ENCODE measurements at places on chromosomes 3 and 15.

DNA sequence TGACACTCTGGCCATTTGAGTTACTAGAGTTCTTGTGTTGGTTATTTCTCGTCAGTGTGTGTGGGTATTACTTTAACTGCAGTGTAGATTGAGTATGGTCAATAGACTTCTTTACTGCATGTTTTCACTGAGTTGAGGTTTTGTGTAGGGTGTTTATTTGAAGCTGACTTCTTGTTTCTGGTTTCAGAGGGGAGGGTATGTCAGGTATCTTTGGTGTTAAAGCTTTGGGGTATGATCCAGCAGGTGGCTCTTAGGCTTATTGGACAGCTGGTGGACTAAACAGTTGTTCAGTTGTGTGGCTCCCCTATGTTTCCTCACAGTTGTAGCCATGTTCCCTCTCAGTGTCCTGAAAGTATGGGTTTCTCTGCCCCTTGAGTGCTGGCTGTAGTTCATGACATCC is 72.0 kb downstream of the AKAP13 start:
- no peak for DNase-seq

GRCh38 chr15:38707802-38708671 is 143.4 kb upstream of the RASGRP1 start:
- DNase-seq, result no peak

DNA sequence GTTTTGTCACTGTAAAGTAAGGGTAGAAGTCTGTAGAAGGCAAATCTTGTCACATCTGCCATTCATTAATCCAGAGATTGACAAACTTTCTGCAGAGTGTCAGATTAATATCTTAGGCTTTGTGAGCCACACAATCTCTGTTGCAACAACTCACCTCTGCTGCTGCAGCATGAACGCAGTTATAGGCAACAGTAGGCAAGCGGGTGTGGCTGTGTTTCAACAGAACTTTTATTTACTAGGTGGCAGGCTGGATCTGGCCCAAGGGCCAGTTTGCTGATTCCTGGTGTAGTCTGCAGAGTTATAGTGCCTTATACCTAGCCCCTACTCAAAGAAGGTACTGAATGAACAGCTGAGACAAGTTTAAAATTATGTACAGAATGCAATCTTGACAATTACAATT is 396.7 kb downstream of the FOXP1 start:
- no peak for DNase-seq

DNA sequence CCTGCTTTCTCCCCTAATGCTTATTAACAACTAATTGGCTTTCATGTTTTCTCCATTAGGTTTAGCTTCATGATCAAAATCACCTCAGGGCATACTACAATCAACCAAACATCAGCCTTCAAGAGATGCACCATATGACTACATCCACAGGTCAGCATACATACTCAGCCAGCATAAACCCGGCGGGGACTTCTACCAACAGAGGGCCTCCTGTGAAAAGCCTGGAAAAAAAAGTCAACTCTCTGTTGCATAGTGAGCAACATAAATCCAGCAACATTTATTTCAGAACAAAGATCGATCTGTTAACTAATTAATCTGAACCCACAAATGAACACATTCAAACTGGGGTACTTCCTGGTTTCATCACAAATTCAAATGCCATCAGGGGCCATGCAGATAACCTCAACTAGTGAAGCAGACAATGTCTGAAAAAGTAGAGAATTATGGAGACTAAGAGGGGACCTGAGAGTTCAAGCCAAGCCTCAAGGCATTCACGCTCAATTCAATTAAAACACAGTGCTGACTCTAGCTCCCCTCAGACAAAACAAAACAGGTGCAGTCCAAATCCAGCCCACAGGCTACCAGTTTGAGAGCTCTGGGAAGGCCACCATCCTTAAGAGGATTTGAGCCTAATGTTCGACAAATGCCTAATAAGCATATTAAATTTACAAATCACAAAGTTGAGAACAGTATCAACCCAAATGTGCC is 124.5 kb downstream of the MAGI1 start:
- peak; percentile 30 for DNase-seq

DNA sequence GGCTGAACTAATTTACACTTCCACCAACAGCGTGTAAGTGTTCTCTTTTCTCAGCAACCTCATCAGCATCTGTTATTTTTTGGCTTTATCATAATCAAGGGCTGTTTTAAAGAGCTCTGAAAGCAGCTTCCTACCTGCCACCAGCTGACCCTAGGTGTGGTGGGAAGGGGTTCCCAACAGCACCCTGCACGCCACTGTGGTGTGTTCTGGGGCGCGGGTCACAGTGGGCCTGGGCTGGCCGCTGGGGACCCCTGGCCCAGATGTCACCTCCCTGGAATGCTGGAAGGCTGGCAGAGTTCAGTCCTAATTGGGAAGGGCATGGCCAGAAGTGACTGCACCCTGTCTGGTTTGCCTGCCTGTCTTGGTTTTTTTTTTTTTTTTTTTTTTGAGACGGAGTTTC is 82.2 kb downstream of the ASB7 start:
- no peak for DNase-seq

- DNase-seq, result no peak
Observed at GRCh38 chr3:138227650-138228049, 40.5 kb downstream of the ARMC8 start.
